Cardiac fibroblast (primary cell): ENCODE measurements at places on chromosomes 7 and 10.
A peak's percentile ranks its signal among the peaks of the same experiment; 100 is the strongest.

GRCh38 chr7:24576171-24577025, 3.1 kb downstream of the PALS2 start:
- DNase-seq, result peak; percentile 89

DNA sequence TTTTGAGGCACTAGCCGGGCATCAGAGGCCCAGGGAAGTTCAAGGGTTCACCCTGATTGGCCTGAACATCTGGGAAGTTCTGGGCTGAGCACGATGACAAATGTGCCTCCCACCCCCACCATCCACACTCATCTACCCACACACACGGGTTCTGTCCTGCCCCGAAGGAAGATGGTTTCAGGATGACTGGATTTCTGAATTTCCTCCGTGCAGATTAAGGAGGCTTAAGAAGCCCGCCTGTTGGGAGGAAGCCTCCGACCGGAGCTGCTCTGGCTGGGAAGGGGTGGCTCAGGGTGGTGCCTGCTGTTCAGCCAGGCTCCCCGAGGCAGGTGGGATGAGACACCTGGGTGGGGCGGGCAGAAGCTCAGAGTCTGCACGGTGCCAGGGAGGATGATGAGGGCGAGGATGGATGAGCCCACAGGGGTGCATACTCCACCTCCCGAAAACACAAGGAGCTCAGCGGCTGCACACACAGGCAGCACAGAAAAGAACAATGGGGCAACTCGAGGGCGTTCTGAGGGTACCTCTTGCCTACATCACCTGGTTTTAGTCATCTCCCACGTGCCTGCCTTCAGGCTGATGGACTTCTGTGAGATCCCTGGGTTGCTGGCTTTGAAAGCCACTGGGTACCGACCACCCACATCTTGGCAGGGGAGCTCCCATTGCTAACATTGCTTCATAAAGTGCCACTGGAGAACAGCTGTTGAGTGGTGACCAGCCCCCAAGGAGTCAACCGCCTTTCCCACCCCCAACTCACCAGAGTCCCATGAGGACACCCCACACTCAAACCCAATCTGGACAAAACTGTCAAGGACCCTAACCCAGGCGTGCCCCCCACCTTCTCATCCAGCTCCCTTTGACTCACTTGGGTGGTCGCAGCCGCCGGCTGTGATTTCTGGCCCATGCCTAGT, 41.2 kb downstream of the CALML3 start:
- DNase-seq, result no peak

- no peak for DNase-seq
Measured at GRCh38 chr7:42946627-42946950, 14.4 kb downstream of the MRPL32 start.

- DNase-seq, result peak; percentile 87
Measured at GRCh38 chr10:28839600-28840007, 162.3 kb downstream of the BAMBI start.

DNA sequence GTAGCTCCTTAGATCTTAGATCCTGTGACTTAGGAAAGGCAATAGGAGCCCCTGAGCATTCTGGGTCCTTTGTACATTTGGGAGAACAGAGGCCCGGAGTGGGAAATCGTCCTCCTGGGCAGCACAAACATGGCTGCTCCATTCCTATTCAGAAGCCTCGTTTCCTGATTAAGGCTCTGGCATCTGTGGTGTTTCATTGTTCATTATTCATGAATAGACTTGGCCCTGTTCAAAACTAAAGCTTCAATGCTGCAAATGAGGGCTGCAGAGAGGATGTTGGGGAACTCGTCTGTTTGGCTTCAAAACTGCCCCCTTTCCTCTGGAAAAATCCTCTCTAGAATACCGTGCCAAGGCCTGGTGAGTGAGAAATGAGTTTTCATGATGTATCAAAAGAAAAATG, 3.4 kb upstream of the HTRA1 start:
- DNase-seq, result no peak

- DNase-seq, result no peak
Measured at GRCh38 chr10:28776519-28776918, 99.2 kb downstream of the BAMBI start.

DNA sequence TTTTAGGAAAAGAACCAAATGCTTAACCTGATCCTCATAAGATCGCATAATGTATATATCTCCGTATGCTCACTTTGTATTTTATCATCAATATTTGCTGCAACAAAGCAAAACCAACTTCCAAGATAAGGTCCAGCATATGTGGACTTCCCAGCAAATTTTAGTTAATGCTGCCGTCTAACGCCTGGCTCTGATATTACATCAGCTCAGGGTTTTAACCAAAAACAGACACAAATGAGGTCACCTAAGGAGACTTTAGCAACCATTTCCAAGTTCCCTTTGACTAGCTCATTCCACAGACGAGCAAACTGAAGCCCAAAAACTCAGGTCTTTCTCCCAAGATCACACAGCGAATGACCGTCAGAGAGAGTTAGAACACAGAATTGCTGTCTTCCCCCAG, 59.4 kb upstream of the UCN3 start:
- peak; percentile 71 for DNase-seq

DNA sequence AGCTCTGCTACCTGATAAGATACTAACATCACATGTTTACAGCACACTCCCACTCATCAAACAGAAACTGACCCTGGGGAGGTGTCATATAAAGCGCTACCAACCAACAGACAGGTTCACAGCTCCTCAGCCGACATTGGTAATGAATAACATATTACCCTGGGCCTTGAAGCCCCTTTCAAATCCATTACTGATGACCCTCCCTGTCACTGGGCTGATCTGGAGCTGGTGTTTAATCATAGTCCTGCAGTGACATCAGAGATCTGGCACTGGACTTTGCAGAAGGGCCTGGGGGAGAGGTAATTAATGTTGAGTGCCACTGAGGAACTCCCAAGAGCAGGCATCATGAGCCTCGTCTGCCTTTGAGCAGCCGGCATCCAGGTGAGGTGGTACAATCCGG, 306.5 kb upstream of the NFE2L3 start:
- no peak for DNase-seq

- peak; percentile 77 for DNase-seq
Measured at GRCh38 chr7:45689011-45689796, 115.0 kb downstream of the ADCY1 start.

GRCh38 chr10:62885684-62886461, 69.7 kb upstream of the EGR2 start:
- DNase-seq, result peak; percentile 85

DNA sequence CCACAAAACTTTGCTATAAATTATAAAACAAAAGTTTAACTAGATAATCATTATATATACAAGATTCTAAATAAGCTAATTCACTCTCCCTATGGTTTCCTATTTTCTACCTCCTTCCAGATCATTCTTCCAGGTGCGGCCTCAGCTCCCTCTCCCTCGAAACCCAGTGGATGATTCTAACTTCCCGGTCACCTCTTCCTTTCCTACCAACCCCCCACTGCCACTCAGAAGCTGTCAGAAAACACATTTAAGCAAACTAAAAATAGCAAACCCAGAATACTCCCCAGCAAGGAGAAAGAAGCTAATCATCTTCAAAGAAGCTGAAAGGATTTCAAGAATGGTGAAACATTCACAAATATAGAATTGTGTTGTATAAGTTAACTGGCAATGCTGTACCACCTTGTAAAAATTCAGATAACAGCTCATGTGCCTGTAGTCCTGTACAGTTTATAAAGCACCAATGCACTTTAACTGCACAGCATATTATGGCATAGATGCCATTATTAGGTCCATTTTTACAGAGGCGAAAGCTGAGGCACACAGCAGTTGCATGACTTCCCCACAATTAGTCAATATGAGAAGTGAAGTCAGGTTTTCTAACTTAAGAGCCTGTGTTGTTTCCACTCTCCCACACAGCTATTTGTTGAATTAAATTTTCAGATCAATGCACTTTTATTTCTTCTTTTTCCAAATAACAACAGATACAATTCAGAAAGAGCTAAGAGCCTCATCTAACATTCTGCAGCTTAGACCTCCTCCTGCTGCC, 13.7 kb upstream of the DNTT start:
- DNase-seq, result no peak

GRCh38 chr7:51366930-51367613, 50.5 kb upstream of the COBL start:
- DNase-seq, result peak; percentile 56

DNA sequence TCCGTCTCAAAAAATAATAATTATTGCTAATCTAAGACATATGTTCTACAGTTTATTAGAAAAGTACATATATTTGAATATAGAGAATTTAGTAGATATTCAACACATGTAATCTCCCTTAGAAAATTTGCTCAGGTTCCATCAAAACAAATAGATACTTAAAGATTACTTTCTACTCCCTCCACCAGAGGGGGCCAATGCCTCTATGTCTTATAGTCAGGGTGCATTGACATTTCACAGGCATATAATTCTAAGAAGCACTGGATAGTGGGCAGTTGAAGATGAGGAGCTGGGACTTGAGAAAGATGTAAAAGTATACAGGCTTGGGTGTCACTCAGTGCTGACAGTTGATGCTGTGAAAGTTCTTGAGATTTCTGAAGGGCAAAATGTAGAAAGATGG, 301.6 kb upstream of the HPS1 start:
- DNase-seq, result peak; percentile 28

GRCh38 chr10:5033061-5033778, 29.6 kb upstream of the AKR1C2 start:
- DNase-seq, result peak; percentile 65

DNA sequence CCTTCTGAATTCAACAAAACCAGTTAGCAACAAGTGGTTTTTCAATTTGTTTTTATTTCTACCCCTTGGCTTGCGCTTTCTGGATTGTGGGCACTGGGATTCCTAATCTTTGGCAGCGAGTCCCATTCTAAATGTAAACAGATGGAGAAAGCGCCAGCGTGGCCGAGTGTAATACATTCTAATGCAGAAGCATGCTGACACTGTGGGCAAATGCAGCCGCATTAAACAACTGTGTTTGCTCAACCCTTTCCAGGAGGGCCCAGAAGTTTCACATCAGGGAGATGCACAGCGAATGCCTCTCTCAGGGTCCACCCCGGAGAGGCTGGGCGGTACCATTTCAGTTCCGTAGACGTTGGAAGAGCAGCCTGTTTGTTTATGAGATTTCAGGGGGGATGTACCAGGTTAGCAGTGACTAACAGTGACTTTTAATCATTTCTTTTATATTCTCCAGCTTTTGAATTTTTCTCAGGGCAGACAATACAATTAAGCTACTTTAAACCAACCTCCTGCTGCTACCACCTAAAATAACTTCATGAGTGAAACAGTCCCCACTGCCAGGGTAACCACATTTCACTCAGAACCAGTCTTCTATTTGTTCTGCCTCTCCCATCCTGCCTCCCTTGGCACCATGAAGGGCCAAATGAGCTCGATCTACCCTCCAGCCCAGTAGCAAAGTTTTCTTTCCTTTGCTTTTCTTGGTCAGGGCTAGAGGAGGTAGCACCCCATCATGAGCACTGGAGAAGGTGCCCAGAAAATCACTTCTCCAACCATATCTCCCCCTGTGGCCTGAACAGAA, 164.2 kb upstream of the ITGB1 start:
- DNase-seq, result no peak

- DNase-seq, result no peak
Measured at GRCh38 chr7:45573661-45574415, at the start of gene ADCY1. TSS of gene ADCY1 (plus strand) at chr7:45574368. CDS start at chr7:45574544, 176 bp downstream.

- DNase-seq, result no peak
Measured at GRCh38 chr10:101763141-101763846, 12.6 kb downstream of the FGF8 start.

DNA sequence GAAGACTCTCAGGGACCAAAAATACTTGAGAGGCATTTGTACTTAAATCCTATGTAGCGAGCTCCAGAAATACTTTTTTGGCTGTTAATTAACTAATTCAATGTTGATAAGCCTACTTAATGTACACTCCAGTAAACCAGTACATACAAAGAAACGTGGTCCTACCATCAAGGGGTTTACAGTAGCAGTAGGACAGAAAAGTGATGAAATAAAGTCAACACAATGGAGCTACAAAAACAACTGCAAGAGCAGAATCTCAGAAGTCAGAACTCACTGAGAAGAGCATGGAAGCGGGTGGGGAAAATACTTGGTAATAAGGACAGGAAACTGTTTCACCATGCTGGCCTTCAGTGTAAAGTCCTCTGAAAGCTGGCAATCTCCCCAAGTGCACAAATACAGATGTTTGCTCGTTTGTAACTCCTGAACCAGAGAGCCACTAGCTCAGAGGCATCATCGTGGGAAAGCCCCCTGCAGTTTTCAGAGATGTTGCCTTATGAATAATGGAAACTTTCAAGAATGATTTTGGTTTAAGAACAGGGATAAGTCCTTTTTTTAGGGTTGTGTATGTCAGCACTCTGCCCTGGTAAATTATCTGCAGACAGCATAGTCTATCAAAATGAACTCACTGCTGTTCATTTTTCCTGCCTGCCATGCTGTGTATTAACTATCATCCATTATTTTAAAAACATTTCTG, 233.2 kb downstream of the SORCS1 start:
- DNase-seq, result no peak

GRCh38 chr10:70293169-70293843, 9.5 kb upstream of the NPFFR1 start:
- DNase-seq, result no peak

- DNase-seq, result peak; percentile 99
Measured at GRCh38 chr10:58856508-58857240, 319.8 kb upstream of the PHYHIPL start.

DNA sequence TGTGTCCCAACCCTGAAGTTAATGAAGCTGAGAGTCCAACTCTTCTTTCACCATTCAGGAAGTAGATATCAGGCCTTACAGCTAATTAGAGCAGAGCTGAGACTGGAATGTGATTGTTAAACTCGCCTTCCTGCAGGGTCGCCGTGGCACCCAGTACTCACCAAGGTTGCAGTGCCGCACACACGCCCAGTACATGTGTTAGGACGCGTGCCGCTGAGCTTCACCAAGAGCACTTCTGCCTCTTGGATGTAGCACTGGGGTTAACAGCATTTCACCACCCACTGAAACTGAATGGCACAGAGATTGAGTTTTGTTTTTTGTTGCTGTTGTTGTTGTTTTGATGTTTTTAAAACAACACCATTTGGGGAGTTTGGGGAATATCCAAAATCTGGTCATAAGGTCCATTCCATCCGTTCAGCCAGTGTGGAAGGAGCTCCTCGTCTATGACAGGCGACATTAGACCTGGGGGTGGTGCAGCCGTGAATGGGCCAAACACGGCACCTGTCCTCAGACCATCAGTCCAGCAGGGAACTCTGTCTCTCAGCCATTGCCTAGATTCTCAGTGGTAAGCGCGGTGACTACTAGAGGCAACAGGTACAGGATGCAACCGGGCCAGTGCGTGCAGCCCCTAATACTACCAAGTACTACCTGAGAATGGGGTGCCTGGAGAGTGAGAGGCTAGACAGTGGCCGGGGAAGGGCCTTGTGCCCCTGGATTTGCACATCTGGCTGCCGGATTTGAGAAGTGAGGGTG, 21.9 kb downstream of the WIPI2 start:
- no peak for DNase-seq

GRCh38 chr10:11197878-11198277, 180.2 kb downstream of the CELF2 start:
- no peak for DNase-seq
